Psoas muscle (tissue), 8 donors: ENCODE measurements at places on chromosomes 7 and 10. TPM values are rescaled to one million over a fixed set of nuclear protein-coding genes. Genes with fewer than 3 reads are reported as not detected.

Gene CRPPA
- 2.2 TPM for total RNA-seq

DNA sequence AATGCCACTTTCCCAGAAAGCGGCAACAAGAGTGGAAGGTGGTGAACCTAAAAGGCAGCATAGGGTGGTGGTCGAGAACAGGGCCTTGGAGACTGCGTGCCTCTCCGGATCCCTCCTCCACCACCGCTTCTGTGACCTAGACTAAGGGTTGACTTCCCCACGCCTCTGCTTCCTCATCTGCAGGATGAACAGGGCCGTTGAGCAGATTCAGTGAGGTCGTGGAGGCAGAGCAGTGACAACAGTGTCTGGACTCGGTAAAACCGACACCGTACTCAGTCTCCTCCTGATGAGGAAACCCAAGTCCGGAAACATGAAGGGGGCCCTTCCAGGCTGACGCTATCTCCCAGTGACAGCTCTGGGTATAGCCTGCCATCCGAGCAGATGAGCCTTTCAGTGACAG is 162.6 kb downstream of the CELF2 start:
- no peak overlapping the region for H3K27ac ChIP-seq
- H3K4me1 ChIP-seq = peaks cover 42% of the 10 kb centered on the region
- no peak overlapping the region for H3K4me3 ChIP-seq
- no peaks in the 10 kb centered on the region for H3K36me3 ChIP-seq
- no peak for DNase-seq

Gene SHTN1
- 3.2 TPM for total RNA-seq

DNA sequence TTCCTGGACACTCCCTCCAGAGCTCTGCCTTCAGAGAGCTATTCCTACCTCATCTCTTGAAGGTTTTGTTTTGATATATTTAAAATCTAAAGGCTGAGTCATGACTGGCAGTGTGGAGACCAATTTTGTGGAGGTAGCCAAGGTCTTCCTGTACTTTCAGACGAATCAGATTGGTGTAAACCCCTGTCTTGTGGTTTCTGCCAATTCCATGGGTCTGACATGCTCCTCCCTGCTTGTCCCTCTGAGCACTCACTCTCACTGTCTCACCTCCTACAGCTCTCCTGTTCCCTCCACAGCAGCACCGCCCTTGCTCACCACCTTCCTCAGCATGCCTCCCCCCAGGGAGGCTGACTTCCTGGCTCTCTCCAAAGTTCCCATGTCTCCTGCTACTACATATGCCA is 179.8 kb downstream of the NPSR1 start:
- H3K27me3 ChIP-seq = no peaks in the 10 kb centered on the region
- no peak overlapping the region for H3K4me3 ChIP-seq
- H3K4me1 ChIP-seq = no peaks in the 10 kb centered on the region
- DNase-seq = no peak
- H3K27ac ChIP-seq = no peak overlapping the region
- no peaks in the 10 kb centered on the region for H3K36me3 ChIP-seq

Gene UTF1
- total RNA-seq = not detected

Gene LAMTOR4
- total RNA-seq = 74.2 TPM

- no peak overlapping the region for H3K27ac ChIP-seq
- DNase-seq = no peak
- H3K4me1 ChIP-seq = no peaks in the 10 kb centered on the region
- peaks cover 2% of the 10 kb centered on the region for H3K27me3 ChIP-seq
Measured at GRCh38 chr7:157479326-157479725, 142.5 kb downstream of the DNAJB6 start.

Gene BMPER
- 1.9 TPM for total RNA-seq

Gene CYP26A1
- not detected for total RNA-seq

Gene CYP26C1
- total RNA-seq = 0.06 TPM

DNA sequence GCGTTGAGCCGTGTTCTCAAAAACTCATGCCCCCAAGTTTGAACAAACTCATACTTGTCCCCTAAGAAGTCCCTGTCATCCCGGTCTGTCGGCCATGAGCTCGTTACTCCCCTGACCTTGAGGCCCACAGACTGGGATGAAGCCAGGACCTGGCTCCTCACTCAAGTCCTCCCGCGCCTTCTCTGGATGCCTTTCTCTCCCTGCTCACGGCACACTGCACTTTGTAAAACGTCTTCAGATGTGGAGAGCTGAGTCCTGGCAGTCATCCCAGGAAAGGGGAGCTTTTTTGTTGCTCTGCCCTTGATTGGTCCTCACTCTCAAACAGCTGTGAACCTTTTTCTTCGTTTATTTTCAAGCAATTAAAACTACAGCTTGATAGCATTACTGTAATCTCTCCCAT is 110.8 kb downstream of the JAZF1 start:
- peaks cover 19% of the 10 kb centered on the region for H3K4me1 ChIP-seq
- peak; percentile 62 for DNase-seq
- H3K27ac ChIP-seq = peak overlapping the region; percentile 20
- H3K27me3 ChIP-seq = no peaks in the 10 kb centered on the region
- H3K36me3 ChIP-seq = no peaks in the 10 kb centered on the region
- no peak overlapping the region for H3K4me3 ChIP-seq

DNA sequence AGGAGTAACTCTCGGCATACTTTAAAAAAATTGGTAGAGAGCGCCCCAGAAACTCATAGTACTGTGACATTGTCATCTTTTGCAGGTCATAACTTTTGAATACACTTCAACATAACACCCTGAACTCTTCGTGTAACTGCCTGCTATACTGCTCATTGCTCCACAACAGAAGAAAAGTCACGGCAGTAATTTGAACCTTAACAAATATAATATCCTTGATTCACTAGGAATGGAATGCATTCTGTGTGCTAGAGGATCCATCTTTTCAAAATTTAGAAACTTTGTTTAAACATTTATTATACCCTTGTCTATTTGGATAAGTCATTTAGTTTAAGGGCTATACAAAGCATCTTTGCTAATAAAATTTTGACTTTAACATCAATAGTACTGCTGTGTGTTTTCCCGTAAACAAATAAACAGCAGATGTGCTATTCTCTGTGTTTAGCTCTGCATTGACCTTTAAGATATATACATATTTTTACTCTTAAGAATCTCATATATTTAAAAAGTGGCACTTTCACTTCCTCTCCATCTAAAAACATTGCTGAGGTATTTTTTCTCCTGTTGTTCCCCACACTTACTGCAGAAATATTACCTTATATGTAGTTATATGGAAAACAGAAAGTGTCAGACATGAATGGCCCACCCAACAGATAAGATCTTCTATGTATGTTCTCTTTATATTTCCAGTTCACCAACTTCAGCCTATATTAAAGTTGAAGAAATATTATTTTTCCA is 217.6 kb upstream of the TMEM229A start:
- DNase-seq = no peak
- H3K27ac ChIP-seq = no peak overlapping the region
- H3K36me3 ChIP-seq = no peaks in the 10 kb centered on the region
- H3K27me3 ChIP-seq = no peaks in the 10 kb centered on the region

Gene PRR15
- 0.32 TPM for total RNA-seq

Gene SPDYE2
- not detected for total RNA-seq

Gene LRCH4
- 33.5 TPM for total RNA-seq

DNA sequence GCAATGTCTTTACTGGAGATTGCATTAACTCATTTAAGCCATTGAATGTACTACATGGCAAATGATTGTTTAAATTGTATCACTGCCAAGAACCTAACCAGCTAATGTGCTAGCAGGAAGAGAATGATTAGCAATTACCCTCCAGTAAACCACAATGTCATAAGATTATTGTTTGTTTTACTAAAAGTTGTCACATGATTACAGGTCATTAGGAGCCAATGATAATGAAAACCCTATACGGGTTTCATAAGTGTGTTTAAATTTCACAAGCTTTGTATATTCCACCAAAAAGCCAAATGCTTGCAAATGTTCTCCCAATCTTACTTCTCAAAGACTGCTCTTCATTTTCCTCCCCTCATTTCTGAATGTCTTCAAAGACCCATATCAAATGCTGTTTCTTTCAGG is 76.5 kb upstream of the PPP1R3C start:
- H3K27ac ChIP-seq = no peak overlapping the region
- DNase-seq = no peak
- H3K4me1 ChIP-seq = no peaks in the 10 kb centered on the region
- H3K27me3 ChIP-seq = no peaks in the 10 kb centered on the region
- no peaks in the 10 kb centered on the region for H3K36me3 ChIP-seq
- no peak overlapping the region for H3K4me3 ChIP-seq

GRCh38 chr7:65744406-65744805 is 128.5 kb upstream of the VKORC1L1 start:
- no peaks in the 10 kb centered on the region for H3K4me1 ChIP-seq
- no peak overlapping the region for H3K4me3 ChIP-seq
- peaks cover under 1% of the 10 kb centered on the region for H3K36me3 ChIP-seq
- no peaks in the 10 kb centered on the region for H3K27me3 ChIP-seq
- H3K27ac ChIP-seq = no peak overlapping the region

Gene STEAP1B
- total RNA-seq = 0.91 TPM

Gene TMEM184A
- total RNA-seq = 2.8 TPM

Gene EBF3
- 6.6 TPM for total RNA-seq

GRCh38 chr10:133166828-133167692 is 7.0 kb downstream of the KNDC1 start:
- H3K27ac ChIP-seq = no peak overlapping the region
- no peaks in the 10 kb centered on the region for H3K36me3 ChIP-seq
- H3K4me3 ChIP-seq = no peak overlapping the region
- H3K27me3 ChIP-seq = peaks cover 18% of the 10 kb centered on the region
- H3K4me1 ChIP-seq = no peaks in the 10 kb centered on the region

GRCh38 chr7:79822620-79823240 is 311.9 kb upstream of the GNAI1 start:
- no peaks in the 10 kb centered on the region for H3K36me3 ChIP-seq
- no peak for DNase-seq
- no peaks in the 10 kb centered on the region for H3K27me3 ChIP-seq
- no peaks in the 10 kb centered on the region for H3K4me1 ChIP-seq

Gene SFTPA1
- 0.54 TPM for total RNA-seq

Gene OR13A1
- total RNA-seq = not detected

DNA sequence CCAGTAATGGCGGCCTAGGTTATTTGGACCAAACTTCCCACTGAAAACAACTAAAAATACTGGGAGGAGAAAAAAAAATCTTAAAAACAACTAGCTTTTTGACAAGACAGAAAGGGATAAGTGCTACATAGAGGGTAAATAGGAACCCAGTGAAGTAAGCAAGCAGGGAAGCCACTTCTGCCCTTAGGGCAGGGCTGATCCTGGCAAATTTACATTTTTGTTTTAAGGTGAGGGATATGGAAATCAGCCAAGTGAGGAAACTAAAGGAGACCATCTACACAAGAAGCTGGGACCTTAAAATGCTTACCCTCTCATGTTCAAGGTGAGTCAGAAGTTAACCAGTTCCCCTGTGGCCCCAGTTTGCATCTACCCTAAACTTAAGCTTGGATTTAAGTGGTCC is 46.5 kb upstream of the CYCS start:
- no peak overlapping the region for H3K4me3 ChIP-seq
- no peak for DNase-seq
- no peaks in the 10 kb centered on the region for H3K36me3 ChIP-seq

GRCh38 chr10:125123476-125124114 is 36.8 kb downstream of the CTBP2 start:
- peaks cover 6% of the 10 kb centered on the region for H3K36me3 ChIP-seq
- peaks cover 93% of the 10 kb centered on the region for H3K4me1 ChIP-seq
- DNase-seq = peak; percentile 93
- no peaks in the 10 kb centered on the region for H3K27me3 ChIP-seq

GRCh38 chr7:36300696-36301350 is 88.8 kb upstream of the ANLN start:
- no peak overlapping the region for H3K4me3 ChIP-seq
- H3K4me1 ChIP-seq = peaks cover 44% of the 10 kb centered on the region
- peak; percentile 46 for DNase-seq
- H3K27me3 ChIP-seq = no peaks in the 10 kb centered on the region

GRCh38 chr7:17021205-17021604 is 139.4 kb upstream of the AGR3 start:
- no peaks in the 10 kb centered on the region for H3K27me3 ChIP-seq
- no peaks in the 10 kb centered on the region for H3K36me3 ChIP-seq
- DNase-seq = no peak
- H3K4me1 ChIP-seq = no peaks in the 10 kb centered on the region

DNA sequence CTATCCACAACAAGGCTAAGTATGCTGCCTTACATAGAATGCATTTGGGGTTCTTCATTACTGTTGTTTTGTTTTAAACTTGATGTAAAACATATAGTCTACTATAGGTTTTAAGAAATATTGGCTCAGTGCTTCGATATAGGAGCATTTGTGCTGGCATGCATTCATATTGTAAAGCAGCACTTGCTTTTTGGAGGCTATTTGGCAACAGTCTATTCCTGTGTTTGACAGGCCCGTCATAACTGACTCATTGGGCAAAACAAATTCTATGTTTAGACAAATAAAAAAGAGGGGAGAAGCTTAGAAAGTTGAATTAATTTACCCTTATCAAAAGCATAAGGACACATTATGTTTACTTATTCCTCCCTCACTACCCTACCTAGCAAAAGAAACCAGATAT is 38.4 kb upstream of the PLXDC2 start:
- H3K27ac ChIP-seq = no peak overlapping the region
- H3K4me3 ChIP-seq = no peak overlapping the region
- DNase-seq = no peak
- H3K36me3 ChIP-seq = no peaks in the 10 kb centered on the region
- no peaks in the 10 kb centered on the region for H3K27me3 ChIP-seq

Gene SLC26A3
- total RNA-seq = not detected

DNA sequence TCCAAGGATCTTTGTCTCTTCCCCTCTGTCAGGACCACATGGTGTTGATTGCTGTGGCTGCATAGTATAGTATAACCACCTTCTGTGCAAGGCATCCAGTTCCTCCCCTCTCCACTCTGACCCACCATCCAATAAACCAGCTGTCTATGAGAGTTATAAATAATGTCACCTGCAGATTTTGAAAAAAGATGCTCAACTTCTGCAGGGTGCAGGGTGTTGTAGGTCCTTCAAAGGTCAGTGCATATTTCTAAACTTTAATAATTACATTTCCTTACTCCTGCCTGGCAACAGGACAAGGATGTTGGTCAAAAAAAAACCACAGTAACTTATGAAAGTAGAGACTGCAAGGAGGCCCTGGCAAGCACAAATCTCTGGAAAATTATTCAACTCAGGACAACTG is 166.2 kb downstream of the PKD1L1 start:
- H3K27ac ChIP-seq = no peak overlapping the region
- DNase-seq = no peak
- no peak overlapping the region for H3K4me3 ChIP-seq
- no peaks in the 10 kb centered on the region for H3K36me3 ChIP-seq

Gene FKBP9
- 32.8 TPM for total RNA-seq

Gene EIF5AL1
- total RNA-seq = 0.27 TPM

Gene ZNRF2
- 10.2 TPM for total RNA-seq

DNA sequence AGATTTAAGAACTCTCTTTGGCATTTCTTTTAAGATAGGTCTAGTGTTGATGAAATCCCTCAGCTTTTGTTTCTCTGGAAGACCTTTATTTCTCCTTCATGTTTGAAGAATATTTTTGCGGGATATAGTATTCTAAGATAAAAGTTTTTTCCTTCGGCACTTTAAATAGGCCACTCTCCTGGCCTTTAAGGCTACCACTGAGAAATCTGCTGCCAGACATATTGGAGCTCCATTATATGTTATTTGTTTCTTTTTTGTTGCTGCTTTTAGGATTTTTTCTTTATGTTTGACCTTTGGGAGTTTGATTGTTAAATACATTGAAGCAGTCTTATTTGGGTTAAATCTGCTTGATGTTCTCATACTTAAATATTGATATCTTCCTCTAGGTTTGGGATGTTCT is 22.6 kb downstream of the GALNT11 start:
- no peak overlapping the region for H3K4me3 ChIP-seq
- no peaks in the 10 kb centered on the region for H3K27me3 ChIP-seq
- H3K36me3 ChIP-seq = no peaks in the 10 kb centered on the region
- no peak overlapping the region for H3K27ac ChIP-seq
